Kidney epithelial cell (primary cell): ENCODE measurements at places on chromosomes 1 and 21.

DNA sequence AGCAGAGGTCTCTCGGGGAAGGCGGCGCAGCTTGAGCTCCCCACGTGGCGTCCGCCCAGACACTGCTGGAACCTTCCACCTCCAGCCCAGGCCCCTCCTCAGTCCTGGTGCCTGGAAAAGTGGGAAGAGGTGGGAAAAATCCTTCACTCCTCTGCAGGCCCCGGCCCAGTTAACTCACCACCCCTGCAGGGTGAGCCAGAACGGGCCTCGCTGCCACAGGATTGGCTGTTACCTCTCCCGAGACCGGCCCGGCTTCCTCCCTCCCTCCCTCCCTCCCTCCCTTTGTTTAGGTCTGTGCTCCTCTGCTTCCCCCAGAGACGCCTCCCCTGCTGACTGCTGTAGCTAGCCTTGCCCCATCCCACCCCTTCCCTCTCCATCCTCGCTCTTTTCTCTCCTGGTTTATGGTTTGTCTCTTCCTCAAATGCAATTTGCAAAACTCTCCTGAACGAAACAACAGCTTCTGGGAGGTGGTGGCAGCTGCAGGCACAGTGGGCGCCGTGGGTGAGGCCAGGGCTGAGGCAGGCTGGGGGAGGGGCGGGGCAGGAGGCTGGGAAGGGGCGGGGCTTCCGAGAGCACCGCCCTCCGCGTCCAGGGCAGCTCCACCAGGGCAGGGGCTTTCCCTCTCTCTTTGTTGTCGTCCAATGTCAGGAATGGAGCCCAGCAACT lies 6.5 kb downstream of the CAPN9 start:
- no peak for DNase-seq

- no peak for DNase-seq
Measured at GRCh38 chr1:44613941-44614340, 60.3 kb downstream of the TMEM53 start.

GRCh38 chr1:205670611-205671430 lies 9.5 kb downstream of the SLC45A3 start:
- no peak for DNase-seq

DNA sequence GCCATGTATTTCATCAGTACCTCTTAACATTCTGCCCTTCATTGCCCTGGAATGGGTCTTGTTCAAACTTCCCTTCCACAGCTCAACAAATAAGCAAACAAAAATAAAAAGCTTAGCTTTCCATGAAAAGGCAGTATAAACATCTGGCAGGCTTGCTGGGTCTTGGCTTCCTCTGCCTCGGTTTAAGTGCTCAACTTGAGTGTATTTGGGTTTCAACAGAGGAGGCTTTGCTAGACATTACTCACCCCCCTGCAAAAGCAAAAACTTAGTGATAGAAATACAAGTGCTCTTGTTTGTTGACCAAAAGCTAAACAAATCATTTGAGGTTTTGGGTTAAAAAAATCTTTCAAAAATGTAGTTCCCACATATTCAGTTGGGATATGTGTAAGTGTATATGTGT lies 518.5 kb downstream of the PLPP3 start:
- no peak for DNase-seq

DNA sequence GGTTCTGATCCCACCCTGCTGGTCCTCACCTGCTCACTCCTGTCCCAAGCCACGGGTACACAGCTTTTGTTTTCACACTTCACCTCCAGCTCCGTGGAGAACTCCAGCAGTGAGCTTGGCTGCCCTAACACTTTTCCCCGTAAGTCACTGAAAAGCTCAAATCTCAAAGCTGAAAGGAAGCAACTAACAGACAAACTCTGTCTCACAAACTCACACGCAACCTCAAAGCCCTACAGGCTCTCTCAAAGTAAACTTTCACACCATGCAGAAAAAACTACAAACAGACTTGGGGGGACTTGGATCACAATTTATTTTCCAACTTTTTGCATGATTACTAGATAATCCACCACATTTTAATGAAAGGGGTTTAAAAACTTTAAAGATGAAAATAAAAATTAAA lies 88.3 kb downstream of the AK5 start:
- no peak for DNase-seq

GRCh38 chr1:224199679-224200078 lies 16.6 kb downstream of the DEGS1 start:
- no peak for DNase-seq

DNA sequence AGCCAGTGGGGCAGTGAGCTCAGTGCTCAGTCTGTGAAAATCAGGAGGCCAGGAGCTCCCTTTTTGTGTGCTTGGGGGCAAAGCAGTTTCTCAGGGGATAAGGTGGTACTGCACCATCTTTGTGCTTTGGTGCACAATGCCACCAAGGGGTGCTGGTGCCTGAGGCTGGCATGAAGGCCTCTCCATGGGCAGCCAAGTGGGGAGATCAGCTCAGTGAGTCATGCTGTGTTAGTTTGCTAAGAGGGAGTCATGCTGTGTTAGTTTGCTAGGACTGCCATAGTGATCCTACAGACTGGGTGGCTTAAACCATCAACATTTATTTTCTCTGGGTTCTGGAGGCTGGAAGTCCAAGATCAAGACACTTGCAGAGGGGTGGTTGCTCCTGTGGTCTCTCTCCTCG lies 428.1 kb downstream of the PRDM2 start:
- DNase-seq: no peak

DNA sequence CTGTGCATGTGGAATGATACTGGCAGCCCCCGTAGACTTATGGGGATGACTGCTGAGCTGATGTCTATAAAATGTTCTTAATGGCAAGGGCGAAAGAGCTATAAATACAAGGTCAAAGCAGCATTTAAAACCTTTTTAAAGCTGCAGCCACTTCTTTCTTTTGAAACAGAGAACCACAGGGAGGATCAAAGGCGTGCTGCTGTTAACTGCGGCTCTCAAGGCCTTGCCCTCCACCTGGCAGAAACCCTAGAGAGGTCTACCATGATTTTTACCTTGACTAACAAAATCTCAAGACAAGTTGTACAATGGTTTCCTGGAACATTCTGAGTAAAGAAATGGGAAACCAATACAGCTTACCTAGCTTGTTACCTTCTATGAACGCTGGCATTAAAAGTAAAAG lies 89.7 kb downstream of the SLC45A1 start:
- DNase-seq: no peak

DNA sequence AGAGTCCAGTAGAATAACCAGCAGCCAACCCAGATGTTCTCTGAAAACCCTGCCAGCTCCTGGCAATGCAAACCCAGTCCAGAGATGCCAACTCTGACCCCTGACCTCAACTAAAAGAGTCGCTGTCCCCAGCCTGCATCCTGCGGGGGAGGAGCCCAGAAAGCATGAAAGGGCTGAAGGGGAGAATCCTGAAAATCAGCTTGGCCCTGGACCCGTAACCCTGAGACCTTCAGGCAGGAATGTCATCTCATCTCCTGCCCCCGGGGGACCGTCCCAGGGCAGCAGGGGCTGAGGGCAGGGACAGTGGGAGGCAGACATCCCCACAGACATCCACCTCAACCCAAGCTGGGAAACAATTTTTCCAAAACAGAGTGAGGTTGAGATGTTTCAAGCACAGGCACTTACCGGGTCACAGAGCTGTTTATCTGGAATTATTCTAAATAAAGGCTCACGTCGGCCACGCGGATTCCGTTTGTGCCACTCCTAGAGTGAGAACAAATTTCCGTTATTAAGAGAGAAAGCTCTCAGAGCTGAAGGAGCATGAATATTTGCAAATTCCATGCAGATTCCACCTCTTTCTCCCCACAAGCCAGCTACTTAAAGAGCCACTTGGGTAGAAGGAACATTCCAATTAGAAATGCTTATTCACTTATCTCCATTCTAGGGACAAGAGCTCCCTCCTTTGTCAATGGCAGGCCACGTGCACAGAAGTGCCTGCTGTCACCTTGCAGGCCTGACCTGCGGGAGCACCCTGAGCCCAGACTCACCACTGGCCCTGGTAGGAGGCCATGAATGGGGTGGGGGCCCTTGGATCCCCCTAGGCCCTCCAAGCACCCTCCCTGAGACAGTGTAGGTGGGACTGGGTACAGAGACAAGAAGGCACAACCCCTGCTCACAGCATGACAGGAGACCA lies 240.1 kb downstream of the NPHP4 start:
- DNase-seq: no peak

- DNase-seq: no peak
Measured at GRCh38 chr1:213670692-213671023, 317.1 kb upstream of the PROX1 start.

DNA sequence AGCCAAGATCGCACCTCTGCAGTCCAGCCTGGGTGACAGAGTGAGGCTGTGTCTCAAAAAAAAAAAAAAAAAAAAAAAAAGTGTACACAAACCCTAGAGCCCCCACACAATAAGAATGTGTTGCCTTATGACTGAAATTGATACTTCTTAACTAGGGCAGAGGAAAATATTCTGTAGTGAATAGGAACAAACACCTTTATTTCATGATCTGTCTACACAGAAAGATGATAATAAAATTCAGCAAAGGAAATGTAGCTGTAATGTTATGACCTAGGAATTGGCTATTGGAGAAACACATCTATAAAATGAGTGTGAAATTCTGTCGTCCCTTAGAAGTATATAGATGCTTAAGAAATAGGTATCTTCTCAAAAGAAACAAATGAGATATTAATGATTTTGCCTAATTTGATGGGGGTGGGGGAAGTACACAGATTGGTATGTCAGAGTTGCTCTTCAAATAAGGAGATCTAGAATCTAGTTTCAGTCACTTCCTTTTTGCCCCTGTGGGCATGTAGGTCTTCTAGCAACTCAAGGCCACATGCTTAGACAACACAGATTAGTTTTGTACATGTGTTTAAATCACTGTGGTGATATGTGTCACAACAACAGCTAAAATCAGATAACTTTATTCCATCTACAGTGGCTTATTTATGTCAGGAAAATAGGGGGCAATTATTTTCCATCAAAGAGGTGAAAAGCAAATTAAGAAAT lies 10.7 kb upstream of the GPR25 start:
- no peak for DNase-seq

DNA sequence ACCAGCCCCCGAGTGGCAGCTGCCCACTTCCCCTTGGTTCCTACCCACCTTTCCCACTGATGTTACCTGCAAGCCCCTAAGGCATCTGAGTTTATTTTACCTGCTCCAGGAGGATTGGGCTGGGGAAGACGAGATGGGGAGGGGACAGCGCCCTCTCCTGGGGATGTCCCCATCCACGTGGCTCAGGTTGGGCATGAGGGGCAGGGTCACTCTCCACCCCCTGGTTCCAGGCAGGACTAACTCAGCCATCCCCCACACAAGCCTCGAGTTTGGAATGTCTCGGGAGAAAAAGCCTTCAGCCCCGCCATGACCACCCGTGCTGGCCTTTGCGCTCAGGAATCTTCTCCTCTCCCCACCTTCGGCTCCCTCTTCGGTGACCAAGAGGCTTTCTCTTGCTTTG lies 90.0 kb downstream of the ARHGEF10L start:
- no peak for DNase-seq

GRCh38 chr1:62841587-62842169 lies 57.7 kb downstream of the ATG4C start:
- DNase-seq: peak; percentile 10

GRCh38 chr1:178337091-178337706 lies 159.6 kb downstream of the CLEC20A start:
- no peak for DNase-seq

DNA sequence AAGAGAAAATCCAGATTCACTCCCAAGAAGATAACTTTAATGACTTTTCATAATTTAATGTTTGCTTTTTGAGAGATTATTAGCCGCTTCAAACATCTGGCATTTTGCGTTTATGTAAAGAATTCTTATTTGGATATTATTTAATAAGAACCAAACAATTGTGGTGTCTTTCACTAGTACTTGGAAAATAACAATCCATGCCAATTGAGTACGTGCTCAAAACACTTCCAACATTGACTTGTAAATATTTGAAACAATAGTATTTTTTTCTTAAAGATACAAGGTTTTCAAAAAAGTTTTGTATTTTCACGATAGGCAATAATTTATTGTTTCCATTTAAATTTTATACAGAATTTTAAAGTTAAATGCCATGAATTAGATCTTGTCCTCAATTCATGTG lies 498.7 kb downstream of the AMY1C start:
- no peak for DNase-seq

DNA sequence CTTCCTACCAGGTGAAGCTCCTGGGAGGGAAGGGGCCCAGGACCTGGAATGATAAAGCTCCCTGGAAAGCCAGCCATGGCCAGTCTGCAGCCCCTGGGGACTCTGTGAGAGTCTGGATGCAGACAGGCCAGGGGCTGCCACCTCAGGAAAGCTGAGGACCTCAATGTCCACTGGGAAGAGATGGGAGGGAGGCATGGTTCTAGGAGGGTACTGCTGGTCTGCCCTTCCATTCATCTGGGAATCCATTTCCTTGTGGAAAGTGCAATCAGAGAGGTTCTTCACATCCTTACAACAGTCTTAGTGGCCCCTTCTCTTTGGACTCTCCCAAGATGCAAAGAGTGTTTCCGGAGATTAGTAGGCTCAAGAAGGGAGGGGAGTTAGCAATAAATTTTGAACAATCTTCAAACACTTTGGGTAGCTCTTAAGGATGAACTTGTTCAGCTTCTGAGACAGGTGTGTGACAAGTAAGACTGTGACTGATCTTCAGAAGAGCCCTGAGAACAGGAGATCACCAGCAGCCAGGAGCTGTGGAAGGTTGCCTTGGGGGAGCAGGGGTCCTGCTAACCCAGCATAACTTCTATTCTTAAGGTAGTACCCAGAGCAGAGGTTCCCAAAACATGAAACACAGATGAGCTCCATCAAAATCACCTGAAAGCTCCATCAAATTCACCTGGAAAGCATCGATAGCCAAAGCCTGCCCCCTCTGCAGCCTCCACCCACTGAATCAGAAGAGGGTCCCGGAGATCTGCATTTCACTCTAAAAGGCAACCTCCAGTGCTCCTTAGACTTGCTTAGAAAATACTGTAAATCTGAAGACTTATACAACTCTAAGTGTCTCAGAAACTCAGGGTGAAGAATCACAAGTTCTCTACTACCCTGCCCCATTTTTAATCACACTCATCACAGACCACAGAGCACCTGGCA lies 616 bp upstream of the LAX1 start:
- DNase-seq: no peak

GRCh38 chr1:46168477-46168876 lies 6.4 kb upstream of the TSPAN1 start:
- no peak for DNase-seq

- no peak for DNase-seq
Measured at GRCh38 chr1:218572050-218572449, 226.9 kb downstream of the TGFB2 start.

- DNase-seq: no peak
Measured at GRCh38 chr21:21712748-21713520, 714.7 kb downstream of the NCAM2 start.
